ENCODE measurements at places on chromosomes 16 and 17.

DNA sequence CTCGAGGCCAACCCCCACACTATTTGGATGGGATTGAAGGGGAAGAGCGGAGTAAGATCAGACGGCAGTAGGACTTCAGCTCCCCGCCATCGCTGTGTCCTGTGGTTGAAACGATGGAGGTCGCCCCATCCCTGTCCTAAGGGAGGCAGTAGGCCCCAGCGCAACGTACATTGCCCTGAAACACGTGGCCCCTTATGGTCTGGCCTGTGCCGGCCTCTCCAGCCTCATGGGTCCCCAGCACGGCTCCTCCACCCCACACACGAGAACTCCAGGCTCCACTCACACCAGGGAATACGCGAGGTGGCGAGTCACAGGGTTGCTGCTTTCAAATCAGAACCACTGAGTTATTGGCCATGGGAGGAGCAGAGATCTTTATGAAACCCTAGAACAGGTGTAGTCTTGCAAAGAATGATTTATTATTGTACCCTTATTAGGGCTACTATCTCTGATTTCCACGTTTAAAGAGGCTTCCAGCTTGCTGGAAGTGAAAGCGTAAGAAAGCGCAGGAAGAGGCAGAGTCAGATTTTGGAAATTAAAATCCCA, 669 bp upstream of the DCTPP1 start:
- DNase-seq: no peak

DNA sequence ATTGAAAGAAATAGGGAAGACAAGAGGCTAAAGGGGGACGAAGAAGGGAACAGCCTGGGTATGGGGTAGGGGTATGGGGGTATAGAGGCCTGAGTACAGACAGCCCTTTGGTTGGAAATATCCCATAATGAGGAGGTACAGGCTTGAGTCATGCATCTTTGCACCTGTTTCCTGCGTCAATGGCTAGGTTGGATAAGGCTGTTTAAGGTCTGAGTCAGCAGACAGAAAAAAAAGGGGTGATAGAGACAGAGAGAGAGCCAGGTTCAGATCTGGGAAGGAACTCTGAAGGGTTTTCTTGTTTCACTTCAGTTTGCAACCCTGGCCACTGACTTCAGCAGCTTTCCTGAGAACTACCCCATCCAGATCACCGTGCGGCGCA, 8.5 kb downstream of the FNDC8 start:
- DNase-seq: no peak

GRCh38 chr16:54344646-54345630, 58.4 kb upstream of the IRX3 start:
- no peak for DNase-seq

GRCh38 chr17:59619035-59619297, 729 bp upstream of the CLTC start:
- DNase-seq: no peak

DNA sequence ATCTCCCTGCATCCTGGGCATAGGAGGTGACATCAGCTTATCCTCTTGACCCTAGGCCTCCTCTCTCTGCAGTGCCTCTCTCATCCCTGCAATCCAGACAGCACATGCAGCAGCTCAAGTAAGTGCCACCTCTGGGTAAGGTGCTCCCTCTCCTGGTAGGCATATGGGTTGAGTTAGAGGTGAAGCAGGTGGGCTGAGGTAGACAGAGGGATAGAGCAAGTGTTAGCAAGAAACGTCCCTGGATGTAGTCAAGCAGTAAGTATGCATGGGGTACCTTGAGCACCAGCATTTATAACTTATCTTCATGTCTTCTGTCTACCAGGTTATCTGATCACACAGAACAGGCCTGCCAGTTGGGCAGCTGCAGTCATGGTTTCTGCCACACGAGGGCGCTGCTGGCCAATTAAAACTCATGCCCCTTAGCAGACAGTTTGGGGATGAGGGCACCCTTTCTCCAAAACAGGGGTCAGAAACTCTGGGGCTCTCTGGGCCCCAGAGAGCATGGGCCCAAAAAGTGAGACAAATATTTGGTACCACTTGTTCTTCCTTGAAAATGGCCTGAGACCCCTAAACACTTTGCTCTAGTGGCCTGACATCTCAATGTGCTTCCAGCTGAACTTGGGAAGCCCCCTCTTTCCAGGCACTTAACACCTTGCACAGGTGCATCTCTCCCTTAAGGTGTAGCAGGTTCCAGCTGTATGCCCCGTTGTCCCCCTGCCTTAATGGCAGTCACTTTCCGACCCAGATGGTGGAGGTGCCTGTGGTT, 59.8 kb downstream of the NEUROD2 start:
- DNase-seq: peak; percentile 30

DNA sequence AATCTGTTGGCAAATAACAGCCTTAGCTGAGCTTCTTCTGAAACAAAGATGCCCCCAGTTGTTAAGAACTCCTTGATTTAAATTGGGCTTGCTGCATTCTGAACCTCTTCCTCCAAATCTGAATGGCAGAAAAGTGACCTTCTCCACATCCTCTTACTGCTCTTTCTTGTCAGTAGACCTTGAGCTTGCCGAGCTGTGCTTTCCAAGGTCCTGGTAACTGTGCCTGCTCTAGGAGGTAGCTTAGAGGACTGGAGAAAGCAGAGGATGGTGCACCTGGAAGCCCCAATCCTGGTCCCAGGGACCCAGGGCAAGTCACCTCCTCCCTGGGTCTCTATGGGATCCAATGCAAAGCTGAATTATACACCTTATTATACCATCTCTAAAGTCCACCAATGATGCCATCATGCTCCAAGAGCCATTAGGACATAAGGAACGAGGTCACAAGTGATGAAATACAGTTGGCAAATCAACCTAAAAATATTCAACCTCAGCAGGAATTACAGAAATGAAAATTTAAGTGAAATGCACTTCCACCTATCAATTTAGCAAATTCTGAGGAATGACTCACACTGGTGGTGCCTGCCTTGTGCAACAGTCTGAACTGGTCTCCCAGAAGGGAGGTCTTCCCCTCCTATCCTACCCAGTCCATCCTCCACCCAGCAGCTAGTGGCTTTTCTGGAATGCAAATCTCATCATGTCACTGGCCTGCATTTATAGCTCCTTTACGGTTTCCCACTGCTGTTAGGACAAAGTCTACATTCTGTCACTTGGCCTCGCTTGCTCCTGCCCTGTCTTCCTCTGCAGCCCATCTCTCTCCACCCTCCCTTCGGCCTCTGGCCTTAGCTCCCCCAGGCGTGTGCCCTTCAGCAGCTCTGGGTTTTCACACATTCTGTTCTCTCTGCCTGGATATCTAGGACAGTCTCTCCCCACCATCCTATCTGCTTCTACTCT, 36.6 kb downstream of the TOM1L2 start:
- DNase-seq: no peak
